ENCODE measurements at places on chromosomes 7 and 10. TPM values are rescaled to one million over a fixed set of nuclear protein-coding genes. Genes with fewer than 3 reads are reported as not detected.

Gene BEND7
- total RNA-seq, result 10.6 TPM

- DNase-seq, result no peak
These were observed 64.2 kb downstream of the ARMC3 start for GRCh38 chr10:22992075-22992474.

Gene NEUROG3
- total RNA-seq, result not detected

- peak; percentile 82 for DNase-seq
These were observed 25.5 kb downstream of the VOPP1 start for GRCh38 chr7:55546814-55547213.

DNA sequence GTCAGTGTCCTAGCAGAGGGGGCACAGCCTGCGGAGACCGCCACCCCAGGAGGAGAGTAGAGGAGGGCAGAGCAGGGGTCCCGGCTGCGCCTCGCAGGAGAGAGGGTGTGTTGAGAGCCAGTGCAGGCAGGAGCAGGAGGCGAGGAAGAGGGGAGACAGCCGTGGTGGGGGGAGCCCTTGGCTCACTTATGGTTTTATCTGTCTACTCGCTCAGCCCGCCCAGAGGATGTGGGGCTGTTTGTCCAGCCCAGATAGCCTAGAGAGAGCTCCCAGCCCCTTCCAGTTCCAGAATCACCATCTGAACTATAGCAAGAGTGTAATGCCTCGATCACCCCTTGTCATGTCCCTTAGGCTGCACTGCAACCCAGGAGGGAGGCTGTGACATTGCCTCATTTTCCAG is 26.6 kb downstream of the SLC29A3 start:
- no peak for DNase-seq

- no peak for DNase-seq
These were observed 154.5 kb downstream of the CSTF2T start for GRCh38 chr10:51544933-51545332.

DNA sequence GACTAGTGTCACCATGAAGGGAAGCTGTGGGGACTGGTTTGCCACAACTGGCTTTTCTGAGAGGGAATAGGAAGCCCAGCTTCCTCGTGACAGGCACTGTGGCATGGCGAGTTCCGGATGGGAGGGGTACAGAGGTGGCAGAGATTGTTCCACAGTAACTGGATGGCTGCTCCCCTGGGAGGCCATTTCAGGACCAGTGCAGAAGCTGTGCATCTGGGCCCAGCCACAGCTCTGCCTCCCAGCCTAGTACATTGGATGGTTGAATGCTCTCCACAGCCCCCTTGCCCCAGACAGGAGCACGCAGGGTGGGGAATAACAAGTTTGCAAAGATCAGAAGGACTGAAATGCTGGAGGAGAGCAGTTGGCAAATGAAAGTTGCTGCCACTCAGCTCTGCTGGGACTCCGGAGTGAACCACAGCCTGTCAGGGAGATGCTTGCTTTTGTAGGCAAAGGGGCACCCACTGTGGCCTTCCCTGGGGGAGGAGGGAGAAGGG is 51.8 kb downstream of the GSDME start:
- no peak for DNase-seq

DNA sequence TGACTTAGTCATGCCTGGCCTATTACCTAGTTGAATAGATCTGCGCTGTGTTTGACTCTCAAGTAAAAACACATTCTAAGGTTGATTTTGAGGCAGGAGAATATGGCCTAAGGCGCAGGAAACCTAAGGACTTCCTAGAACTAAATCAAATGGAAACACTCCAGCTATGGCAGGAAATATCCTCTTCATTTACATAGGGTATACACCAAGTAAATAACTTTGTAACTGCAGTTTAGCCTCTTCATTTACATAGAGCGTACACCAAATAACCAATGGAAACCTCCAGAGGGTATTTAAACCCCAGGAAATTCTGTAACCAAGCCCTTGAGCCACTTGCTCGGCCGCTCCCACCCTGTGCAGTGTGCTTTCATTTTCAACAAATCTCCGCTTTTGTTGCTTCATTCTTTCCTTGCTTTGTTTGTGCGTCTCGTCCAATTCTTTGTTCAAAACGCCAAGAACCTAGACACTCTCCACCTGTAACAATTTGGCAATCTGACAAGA is 35.6 kb upstream of the XRCC2 start:
- DNase-seq, result no peak

DNA sequence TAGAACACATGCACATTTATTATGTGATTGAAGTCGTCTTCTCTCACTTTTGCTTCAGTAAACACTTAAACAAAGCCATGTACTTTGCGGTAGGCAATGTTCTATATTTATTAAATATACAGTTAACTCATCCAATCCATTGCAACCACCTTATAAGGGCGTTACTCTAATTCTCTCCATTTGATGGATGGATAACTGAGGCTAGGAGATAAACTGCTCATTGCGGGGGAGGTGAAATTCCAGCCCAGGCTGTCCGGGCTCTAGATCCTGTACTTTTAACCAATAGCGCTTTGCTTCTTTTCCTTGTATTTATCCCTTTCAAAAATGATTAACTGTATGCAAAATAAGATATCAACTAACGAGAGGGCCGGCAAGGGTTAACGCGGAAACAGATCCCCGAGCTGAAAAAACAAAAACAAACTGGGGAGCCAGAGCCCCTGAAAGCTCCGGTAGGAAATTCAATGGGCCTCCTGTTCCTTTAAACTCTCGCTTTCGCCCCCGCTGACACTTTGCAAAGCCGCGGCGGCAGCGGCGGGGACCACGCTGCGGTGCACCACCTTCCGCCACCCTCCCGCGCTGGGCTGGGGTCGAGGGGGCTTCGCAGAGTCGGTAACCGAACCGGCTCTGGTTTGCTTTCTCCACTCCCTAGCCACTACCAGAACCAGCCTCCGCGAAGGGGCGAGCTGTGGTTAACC is 1.0 kb upstream of the PLXDC2 start:
- peak; percentile 39 for DNase-seq

Gene ALOX5
- total RNA-seq, result not detected

DNA sequence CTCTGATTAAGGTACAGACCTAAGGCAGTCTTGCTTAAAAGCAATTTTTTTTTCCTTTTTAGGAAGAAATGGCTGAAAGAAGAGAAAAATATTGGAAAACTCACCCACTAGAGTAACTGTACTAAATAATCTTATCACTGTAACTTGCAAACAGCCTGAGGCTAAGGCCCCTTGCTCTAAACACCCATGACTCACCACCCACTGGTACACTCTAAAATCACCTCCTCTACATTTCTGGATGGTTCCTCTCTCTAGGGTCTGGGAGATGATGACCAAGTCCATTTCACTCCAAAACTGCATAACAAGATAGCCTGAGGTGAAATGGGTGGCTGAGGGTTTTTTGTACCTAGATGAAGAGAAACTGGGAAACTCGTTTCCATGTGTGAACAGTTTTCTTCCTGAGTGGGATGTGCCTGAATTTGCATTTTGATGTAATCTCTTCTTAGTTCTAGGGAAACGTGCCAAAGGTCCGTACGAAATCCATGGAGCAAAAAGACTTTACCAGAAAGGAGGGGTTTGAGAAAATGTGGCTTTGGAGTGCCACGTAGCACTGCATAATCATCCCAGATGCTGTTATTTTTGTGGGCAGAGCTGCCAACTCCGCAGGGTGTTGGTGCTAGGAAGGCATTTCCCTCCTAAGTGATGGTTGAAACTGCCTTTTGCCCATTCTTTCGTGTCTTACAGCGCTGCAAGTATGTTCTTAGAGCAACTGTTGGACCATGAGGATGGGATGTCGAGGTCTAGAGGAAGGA is 113.5 kb upstream of the C10orf90 start:
- no peak for DNase-seq

DNA sequence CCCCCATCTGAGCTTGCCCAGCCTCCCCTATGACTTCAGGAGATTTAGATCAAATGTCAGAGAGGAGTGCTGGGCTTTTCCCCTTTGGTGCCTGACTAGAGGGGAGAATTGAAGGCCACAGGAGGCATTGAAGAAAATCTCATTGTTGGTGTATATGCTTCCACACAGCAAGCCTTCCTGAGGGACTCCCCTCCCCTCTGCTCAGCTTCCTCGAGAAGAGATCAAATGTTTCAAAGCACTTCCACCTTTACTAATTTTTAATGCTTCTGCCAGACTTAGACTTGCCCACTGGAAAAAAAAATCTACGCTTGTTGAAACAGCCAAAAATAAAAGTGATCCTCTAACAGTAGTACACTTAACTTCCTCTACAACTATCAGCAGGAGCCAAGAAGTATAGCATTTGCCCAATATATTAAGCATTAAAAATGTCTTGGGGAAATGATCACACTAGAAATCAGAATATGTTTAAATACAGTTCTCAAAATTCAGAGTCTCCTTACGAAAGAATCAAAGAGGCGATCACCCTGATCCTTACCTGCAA is 79.3 kb downstream of the FZD1 start:
- no peak for DNase-seq

DNA sequence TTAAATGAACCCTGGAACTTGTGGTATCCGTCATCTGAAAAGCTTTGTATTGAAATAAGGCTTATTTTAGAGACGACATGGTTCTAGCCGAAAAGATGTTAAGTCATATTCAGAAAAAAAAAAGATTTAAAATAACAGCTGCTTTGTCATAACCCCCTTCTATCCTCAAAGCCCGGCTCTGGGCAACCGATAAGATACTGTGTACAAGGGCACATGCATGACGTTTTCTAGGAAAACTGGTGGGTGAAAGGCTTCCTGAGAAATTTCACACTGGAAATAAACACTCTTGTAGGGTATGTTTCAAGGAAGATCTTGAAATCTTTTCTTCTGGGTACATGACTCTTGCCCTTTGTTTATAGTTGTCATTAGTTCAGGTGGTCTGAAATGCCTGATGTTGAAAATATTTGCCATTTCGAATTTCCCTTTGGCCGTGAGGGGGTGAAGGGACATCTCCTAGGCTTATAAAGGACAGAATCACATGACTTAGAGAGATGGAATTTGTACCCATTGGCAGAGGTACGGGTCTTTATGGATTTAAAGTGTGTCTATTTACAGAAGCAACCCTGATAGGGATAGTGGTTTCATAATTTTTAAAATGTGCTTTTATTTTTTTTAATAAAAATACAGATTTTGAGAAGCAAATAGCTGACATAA is 232.5 kb downstream of the PTEN start:
- DNase-seq, result no peak

DNA sequence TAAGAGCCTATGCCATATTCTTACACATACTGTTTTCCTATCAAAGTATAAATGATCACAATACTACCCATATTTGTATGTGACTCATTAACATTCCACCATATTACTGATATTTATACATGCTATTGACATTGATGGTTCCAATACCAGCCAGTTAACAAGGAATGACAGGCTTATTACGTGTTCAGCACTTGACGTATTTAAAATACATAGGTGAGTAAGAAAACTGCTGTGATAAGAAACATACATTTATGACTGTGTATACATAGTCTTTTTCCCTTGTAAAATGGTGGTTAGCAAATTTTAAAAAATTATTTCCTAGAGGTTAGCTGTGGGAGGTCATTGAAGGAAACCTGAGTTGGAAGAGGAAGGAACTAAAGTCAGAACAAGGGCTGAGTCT is 81.1 kb upstream of the NEUROD6 start:
- DNase-seq, result no peak

Gene CFAP46
- 0.66 TPM for total RNA-seq

- DNase-seq, result no peak
These were observed 35.9 kb upstream of the SEMA3A start for GRCh38 chr7:84230491-84230890.

Gene FAM13C
- 3.9 TPM for total RNA-seq

DNA sequence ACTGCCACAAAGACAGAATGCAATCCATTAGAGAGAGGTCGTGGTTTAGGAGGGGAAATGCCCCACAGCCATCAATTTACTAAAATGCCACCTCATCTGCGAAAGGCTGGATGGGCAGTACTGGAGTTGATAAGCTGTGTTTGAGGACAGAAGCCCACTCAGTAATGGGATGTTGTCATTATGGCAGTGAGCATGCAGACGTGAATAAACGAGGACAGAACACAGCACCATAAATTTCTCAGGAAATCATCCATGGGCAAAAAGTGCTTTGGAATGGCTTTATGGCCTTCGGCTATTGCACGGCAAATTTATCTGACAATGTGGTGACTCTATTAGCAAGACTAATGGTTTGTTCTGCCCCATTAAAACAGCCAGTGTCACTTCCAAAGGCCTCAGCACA is 15.9 kb upstream of the C10orf53 start:
- no peak for DNase-seq

Gene SPDYE6
- total RNA-seq, result not detected

Gene HNRNPA2B1
- 65.0 TPM for total RNA-seq

DNA sequence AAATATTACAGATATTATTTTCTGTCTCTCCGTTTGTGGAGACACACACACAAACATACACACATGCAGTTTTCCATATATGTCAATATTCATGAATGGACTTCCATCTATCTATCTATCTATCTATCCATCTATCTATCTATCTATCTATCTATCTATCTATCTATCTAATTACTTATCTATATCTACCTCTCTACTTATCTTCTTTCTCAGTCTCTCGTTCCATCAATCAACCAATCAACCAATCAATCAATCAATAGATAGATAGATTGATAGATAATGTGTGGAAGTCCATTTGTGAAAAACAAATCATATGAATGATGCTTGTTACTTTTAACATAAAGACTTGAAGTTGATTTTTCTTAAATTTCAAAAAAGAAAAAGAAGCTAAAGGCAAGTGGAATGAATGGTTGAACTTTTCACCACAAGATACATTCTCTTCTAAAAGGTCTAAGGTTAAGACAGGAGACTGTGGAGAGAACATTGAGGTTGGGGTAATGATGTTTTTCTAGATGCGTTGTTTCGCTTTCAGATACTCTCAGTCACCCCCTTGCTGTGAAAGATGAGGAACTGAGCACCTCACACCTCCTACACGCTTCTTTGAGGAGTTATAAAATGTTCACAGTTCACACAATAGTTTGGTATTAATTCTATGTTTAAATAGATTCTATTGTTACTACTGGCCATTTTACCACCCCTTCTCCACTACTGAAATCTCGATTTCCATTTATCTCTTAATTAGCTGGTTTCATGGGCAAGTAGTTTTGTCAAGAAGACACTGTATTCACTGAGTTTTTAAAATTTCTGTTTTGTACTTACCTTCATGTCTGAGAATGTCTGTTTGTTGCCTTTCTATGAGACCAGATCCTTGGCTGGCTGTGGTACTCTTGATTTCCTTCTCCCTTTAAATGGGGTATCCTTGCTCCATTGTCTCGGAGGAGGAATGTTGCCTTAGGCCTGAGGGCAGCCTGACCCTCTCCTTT is 114.1 kb downstream of the EMX2 start:
- no peak for DNase-seq
